OCI-M1 (cell line): ENCODE measurements at places on chromosomes 1 and 21.

DNA sequence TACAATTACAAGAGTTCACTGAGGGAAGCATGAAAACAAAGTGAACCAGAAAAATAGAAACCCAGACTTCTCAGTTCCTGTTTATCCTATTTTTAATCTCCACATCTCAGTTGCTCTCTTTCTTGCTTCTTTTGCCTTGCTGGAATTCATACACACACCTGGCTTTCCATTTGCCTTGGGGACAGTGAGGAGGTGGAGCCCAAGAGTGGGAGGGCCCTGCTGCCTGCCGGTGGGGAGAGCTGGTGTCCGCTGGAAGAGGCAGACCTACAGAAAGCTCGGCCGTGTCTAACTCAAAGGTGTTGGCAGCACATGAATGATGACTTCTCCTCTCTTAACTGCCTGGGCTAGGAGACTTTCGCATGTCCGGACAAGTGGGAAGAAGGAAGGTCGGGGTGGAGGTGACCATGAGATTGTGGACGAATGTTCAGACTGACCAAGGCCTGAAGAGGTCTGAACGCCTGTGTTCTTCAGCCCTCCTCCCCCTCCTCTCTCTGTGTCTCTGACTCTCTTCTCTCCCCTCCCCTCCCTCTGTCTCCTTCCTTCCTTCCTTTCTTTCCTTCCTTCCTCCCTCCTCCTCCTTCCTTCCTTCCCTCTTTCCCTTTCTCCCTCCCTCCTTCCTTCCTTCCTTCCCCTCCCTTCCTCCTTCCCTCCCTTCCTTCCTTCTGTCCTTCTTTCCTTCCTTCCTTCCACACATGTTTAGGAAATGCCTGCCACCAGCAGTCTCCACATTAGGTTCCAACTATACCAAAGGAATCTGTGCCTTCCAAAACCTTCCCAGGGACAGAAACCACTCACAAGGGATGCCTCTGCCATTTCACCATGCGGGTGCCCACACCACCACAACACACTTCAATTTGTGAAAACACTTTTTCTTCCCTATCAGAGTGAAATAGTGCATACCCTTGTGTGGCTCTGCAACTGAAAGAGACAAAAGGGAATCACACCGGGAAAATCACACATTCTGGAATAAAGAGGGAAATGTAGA lies 157.3 kb upstream of the RUNX1 start:
- no peak for DNase-seq

- no peak for DNase-seq
Observed at GRCh38 chr1:113904293-113904673, 316 bp downstream of the AP4B1 start.

- no peak for DNase-seq
Observed at GRCh38 chr1:20480243-20480944, 5.6 kb downstream of the CAMK2N1 start.

GRCh38 chr1:60234776-60235175 lies 161.2 kb upstream of the C1orf87 start:
- no peak for DNase-seq

DNA sequence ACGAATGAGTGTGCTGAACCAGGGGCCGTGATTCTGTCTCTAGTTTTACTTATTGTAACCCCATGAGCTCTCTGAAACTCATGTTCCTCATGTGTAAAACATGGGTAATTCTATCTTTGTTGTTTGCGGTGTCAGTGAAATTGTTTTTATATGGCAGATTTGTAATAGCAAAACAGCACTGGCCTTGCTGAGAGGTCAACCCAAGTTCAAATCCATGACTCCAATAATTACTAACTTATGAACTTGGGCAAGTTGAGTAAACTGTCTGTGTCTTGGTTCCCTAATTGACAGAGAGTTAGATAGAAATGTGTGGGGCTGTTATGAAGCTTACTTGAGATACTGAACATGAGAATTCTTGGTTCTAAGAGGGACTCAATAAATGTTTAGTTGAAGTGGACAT lies 17.8 kb downstream of the C1orf116 start:
- no peak for DNase-seq

GRCh38 chr21:39373634-39374033 lies 24.7 kb upstream of the HMGN1 start:
- peak; percentile 89 for DNase-seq

- DNase-seq, result no peak
Observed at GRCh38 chr1:145897969-145898368, 11.9 kb downstream of the ITGA10 start.

DNA sequence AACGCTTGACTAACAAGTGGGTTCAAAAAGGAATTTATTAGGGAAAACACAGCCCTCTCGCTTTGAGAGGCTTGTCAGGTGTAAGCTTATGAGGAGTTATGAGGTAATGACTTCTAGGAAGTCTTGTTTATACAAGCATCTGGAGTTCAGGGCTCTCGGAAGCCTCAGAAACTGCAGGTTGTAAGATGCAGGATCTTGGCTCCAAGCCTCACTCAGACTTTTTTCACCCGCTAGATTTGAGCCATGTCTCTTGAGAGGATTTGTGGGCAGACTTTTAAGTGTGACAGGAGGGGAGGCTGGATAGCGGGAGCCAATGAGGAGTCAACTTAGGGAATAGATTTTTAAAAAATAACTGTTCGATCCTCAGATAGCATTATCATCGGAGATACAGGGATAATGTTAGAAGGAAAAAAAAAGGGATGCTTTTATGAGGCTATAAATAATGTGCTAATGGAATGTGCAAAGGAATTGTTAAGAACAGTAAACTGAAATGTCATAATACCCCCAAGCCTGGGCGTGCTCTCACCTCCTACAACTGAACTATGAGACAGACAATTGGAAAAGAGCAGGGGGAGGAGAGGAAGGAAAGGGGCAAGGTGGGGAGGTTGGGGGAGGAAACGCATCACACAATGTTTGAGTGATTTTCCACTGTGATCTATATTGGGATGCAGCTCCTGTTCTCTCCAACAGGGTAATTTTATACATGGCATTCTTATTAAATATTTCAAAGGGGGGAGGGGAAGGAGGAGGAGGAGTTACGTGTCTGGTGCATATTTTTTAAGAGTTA lies 107.4 kb upstream of the ESRRG start:
- no peak for DNase-seq

GRCh38 chr1:48530727-48531351 lies 58.8 kb upstream of the SPATA6 start:
- DNase-seq, result peak; percentile 70

GRCh38 chr1:212727386-212728181 lies 27.9 kb upstream of the BATF3 start:
- no peak for DNase-seq

- peak; percentile 93 for DNase-seq
Observed at GRCh38 chr1:181087400-181087901, 1.0 kb upstream of the IER5 start.

- DNase-seq, result no peak
Observed at GRCh38 chr1:247829656-247830055, 5.7 kb upstream of the OR14A16 start.

DNA sequence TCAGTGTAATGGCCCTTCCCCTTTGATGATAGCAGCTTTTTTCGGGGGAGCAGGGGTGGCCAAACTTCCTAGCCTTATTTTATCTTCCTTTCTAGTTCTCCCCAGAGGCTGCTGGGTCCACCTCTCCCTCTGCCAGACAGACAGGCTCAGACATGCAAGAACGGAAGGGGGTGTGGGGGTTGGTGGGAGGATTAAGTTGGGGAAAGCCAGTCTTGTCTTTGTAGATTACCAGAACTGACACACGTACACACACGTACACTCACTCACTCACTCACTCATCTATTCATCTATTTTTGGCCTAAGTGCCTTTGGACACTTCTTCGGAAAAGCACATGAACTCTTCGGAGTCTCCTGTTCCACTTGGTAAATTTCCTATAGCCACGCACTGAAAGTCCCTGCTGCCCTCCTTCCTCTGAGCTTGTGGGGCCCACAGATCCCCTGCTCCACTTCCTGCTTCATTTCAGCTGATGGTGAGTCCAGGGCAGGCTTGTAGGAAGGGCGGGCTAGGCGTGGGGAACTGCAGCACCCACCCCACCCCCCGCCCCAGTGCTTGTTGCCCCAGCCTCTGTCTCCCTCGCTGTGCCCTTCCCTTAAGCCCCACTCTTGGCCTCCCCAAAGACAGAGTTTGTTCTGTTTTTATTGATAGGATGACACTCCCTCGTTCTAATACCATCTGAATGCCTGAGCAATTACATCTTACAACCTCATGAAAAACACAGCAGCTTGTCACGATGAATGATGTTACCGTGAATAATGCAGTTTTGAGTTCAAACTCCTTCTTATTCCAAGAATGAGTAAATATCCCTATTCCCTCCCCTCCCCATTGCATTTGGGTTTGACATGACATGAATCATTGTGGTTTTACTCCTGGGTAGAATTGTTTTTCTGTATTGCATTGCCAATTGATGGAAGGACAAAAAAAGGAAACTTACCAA lies 60.7 kb upstream of the ATP5PO start:
- peak; percentile 98 for DNase-seq

GRCh38 chr21:46127239-46128105 lies 27.9 kb downstream of the FTCD start:
- DNase-seq, result no peak

GRCh38 chr1:181317261-181317930 lies 165.9 kb upstream of the CACNA1E start:
- DNase-seq, result no peak

GRCh38 chr21:39715804-39716397 lies 29.1 kb upstream of the IGSF5 start:
- DNase-seq, result peak; percentile 73

DNA sequence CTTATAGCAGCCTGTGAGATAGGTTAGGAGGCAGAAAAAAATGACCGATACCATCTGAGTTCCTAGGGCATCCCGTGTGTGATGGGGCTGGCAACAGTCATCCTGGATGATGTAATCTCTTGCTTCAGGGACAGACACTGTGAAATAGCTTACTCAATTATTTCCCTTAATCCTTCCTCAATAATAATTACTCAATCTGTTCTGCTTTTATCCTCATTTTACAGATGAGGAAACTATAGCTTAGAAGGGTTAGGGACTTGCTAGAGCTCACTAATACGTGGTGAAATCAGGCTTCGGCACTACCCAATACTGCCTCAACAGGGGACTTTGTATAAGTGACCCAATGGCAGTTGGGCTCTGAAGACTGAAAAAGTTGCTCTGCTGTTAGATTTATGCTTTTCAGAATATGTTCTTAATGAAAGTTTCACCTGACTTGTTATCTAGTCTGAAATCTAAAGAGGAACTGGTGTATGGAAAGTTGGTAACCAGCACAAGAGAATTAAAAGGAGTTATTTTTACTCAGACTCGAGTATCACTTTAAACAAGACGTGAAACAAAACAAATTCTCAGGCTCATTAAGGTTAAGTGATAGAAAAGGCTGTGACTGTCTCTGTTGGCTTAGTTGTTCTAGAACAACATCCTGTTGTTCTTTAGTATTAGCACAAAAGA lies 14.4 kb downstream of the CD55 start:
- DNase-seq, result peak; percentile 36

- DNase-seq, result no peak
Observed at GRCh38 chr1:18870957-18871356, 11.5 kb upstream of the TAS1R2 start.

- DNase-seq, result no peak
Observed at GRCh38 chr1:154847891-154848290, 22.2 kb downstream of the KCNN3 start.

DNA sequence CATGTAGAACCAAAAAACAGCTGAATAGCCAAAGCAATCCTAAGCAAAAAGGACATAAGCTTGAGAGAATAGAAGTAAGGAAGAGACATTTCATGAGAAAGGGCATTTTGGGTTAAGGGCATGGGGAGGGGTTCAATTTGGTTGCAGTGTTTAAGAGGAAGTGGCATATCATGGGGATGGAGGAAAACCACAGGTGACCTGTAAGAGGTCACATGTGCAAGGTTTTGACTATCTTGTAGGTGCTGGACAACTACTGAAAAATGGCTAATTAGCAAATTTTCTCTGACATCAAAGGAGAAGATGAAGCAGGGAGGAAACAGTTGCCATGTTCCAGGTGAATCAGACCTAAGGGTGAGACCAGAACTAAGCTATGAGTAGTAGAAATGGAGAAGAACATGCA lies 31.3 kb upstream of the ROR1 start:
- DNase-seq, result no peak

- peak; percentile 85 for DNase-seq
Observed at GRCh38 chr1:119702384-119702783, 9.3 kb upstream of the PHGDH start.

GRCh38 chr1:98962156-98962555 lies 42.5 kb downstream of the PLPPR5 start:
- DNase-seq, result no peak

GRCh38 chr1:6392809-6393399 lies 663 bp downstream of the ACOT7 start:
- peak; percentile 43 for DNase-seq

GRCh38 chr21:32392299-32392879 lies 423 bp downstream of the URB1 start:
- DNase-seq, result peak; percentile 34

DNA sequence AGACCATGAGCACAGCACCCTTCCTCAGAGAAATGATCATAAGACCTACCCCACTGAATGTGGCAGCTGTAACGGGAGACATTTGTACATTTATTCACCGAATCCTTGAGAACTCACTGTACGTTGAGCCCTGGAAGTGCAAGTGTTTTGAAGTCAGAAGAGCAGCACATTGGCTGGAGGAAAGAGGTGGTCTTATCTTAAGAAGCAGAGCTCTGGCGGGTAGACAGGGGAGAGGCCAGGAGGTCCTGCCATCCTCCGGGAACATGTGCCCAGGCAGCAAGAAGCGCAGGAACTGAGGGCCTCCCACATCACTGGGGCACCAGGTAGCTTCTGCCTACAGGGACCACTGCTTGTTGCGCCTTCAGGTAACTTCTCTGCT lies 169.2 kb upstream of the IRF2BP2 start:
- no peak for DNase-seq

DNA sequence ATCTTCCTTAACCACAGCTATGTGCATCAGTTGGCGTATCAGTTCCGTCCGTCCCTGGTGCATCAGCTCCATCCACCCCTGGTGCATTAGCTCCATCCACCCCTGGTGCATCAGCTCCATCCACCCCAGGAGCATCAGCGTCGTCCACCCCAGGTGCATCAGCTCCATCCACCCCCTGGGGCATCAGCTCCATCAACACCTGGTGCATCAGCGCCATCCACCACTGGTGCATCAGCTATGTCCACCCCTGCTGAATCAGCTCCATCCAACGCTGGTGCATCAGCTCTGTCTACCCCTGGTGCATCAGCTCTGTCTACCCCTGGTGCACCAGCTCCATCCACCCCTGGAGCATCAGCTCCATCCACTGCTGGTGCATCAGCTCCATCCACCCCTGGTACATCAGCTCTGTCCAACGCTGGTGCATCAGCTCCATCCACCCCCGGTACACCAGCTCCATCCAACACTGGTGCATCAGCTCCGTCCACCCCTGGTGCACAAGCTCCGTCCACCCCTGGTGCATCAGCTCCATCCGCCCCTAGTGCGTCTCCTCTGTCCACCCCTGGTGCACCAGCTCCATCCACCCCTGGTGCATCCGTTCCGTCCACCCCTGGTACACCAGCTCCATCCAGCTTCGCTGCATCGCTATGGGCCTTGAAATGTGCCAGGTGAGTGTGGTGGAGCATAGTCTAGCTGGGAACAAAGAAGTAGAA lies 106.6 kb upstream of the ZBTB40 start:
- no peak for DNase-seq

DNA sequence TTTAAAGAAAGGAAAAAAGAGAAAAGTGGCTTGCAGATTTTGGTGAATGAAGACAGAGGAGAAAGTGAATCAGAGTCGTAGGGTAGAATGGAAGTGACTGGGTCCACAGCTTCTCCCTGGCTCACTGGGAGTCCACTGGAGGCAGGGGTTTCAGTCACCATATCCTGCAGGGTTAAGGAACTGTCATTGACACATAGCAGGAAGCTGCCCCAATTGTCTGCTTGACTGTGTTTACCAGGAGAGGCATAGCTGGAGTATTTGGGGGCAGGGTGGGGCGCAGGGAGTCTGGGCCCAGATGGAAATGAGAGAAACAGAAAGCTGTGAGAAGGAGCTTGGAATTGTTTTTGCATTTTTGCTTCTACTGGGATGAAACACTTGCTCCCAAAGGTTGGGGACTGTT lies 228.8 kb upstream of the CSF3R start:
- DNase-seq, result no peak
